ENCODE measurements at places on chromosomes 11 and 22.

DNA sequence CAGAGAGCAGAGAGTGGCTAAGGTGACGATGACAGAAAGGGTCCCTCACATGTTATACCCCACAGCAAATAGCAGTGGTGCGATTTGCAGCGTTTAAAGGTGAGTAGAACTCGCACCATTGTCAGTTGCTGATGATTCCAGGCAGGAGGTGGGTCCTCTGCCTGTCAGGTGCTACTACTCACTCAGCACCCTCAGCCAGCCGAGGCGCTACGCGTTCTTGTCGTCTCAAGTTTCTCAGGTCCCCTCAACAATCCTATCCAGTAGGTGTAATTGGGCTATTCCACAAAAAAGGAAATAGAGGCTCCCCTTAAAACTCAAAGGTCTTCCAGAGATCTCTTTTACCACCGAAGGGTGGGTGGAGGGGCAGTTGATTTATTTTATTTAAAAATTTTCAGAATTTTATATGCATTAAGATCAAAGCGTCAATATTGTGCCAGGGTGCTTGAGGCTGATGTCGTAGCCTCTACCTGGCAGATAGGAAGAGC is 18.3 kb downstream of the ELF5 start:
- DNase-seq: no peak

DNA sequence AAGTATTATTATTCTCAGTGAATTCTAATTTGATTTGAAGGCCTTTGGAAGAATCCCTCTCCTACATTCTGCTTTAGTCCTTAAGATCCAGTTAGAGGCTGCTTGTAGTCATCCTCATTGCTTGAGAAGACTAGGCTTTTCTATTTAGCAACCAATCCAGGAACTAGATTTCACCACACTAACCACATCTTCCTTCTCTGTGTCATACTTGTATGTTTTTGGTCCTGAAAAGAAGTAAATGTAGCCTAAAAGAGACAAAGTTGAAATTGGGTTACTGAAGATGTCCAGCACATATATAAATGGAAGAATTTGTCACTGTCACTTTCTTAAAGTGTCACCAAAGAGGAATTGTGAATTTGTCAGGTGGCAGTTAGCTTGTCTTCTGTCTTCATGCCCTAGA is 46.6 kb upstream of the MMP7 start:
- DNase-seq: no peak

DNA sequence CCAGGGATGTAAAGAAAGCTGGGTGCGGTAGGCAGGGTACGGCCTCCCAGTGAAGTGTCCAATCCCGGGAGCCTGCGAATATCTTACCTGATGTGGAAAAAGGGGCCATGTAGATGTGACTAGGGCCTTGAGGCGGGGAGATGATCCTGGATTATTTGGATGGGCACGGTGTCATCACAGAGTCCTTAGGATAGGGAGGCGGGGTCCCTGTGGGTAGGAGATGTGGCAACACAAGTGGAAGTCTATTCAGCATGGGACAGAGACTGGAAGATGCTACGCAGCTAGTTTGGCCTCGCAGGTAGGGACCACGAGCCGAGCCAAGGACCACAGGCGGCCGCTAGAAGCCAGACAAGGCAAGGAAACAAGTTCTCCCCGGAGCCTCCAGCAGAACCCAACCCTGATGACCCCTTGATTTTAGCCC is 46.4 kb upstream of the SHANK2 start:
- DNase-seq: no peak

DNA sequence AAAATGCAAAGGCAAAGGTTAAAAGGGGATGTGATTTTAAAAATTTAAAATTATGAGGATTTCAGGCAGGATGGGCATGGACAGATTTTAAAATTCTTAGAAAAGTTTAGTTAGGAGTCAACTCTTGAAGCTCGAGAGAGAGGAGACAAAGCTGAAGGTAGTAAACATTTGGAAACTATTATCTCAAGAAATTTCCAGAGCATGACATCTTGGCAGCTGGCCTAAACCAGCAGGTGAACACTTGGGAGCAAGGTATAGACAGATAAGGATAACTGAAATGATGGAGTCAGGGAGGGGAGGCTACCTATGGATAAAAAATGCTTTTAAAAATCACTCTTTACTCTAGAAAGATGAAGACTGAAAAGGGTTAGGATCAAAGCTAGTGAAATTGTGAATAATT is 13.7 kb downstream of the POU2AF3 start:
- no peak for DNase-seq

DNA sequence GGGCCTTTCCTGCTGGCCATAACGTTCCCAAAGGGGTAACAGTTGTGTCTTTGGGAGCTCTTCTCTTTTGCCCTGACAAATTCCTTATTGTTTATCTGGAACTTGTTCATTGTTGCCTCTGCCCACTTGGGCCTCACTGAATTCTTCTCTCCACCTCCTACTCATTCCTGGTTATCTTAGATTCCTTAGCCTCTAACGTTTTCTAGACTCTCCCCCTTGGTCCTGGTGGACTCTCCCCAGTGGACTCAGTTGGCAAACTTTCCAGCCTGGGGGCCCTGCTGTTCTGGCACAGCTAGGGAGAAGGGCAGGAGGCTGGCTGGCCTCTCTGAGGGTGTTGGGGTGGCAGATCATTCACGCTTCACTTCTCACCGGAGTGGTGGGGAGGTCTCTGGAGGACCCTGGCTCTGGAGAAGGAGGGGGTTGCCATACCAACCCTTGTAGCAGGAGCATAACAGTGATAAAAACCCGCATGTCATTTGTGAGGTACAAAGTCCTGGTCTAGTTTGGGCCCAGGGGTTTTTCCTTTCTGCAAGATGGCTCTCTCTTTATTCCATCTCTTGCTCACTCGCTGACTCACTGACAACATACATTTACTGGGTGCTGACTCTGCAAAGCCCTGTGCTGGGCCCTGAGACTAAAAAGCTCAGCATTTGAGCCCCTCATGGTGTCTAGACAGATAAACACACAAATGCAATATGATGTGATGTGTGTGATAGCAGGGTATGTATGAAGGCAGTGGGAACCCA is 39.7 kb downstream of the YWHAH start:
- no peak for DNase-seq

DNA sequence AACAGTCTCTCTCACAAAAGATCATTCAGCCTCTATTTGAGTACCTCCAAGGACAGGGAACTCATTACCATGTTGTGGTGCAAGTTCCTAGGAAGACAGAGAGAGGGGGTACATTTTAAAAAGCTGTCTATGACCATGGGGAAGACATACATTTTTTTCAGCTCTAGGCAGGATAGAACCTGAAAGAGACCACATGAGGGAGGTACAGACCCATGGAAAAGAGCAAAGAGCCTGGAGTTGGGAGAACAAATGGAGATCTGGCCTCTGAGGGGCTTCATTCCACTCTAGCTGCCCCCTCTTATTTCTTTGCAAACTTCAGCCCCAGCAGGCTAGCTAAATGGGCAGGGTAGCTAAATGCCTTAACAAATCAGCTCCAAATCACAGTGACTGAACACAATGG is 36.3 kb downstream of the KCNC1 start:
- no peak for DNase-seq

DNA sequence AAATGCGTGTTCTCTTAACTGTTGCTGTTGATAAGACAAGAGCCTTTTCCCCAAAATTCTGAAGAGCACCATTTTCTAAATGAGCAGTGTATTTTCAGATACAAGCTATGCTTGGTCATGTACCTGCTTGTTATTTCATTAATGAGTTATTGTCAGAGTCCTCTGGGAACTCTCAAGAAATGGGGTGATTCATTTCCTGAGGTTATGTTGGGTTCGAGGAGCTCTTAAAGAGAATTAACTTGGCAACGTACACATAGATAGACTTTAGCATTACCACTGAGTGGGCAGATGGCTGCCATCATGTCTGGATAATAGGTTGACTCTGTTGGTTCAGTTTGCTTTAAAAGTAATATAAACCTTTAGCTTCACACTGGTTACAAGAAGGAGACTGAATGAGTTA is 87.9 kb upstream of the SORL1-AS1 start:
- no peak for DNase-seq

- DNase-seq: no peak
Measured at GRCh38 chr11:35029979-35030682, 108.8 kb upstream of the CD44 start.

- no peak for DNase-seq
Measured at GRCh38 chr11:113363406-113363805, 24.2 kb upstream of the ANKK1 start.
